ENCODE measurements at places on chromosomes 3 and 15. TPM values are rescaled to one million over a fixed set of nuclear protein-coding genes. Genes with fewer than 3 reads are reported as not detected.

DNA sequence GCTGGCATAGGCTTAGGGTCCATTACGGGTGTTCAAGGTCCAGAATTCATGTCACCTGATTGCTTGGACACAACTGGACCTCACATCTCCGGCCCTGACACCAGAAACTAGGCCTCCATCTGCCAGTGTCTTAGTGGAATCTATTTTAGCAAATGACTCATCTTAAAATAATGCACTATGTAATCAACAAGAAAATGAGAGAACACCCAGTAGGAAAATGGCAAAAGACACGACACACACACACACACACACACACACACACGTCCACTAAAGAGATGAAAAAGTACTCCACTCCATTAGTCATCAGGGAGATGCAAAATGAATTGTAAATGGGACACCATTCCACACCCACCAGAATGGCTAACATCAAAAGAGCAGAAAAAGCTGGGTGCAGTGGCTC is 11.2 kb downstream of the APBA2 start:
- no peak for DNase-seq
- no peaks in the 10 kb centered on the region for H3K36me3 ChIP-seq
- H3K27ac ChIP-seq = no peak overlapping the region
- no peaks in the 10 kb centered on the region for H3K4me1 ChIP-seq
- no peak overlapping the region for H3K4me3 ChIP-seq

DNA sequence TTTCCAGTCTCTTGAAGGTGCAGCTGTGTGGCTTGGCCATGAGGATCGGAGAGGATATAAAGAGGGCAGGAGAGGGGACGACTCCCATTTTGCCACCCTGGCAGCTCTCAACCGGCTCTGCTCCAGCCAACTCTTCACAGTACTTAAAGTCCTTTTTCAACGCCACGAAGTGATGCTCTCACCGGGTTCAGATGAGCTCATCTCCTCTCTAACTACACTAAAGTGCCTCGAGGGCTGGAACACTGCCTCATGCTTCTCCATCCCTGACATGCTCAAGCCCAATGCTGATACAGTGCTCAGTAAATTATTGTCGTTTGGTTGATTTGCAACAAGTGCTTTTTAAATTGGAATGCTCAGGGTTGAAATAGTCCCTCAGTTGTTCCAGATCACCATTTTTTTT is 97.8 kb downstream of the GTPBP8 start:
- H3K27me3 ChIP-seq = no peaks in the 10 kb centered on the region
- no peak overlapping the region for H3K27ac ChIP-seq
- DNase-seq = no peak
- H3K36me3 ChIP-seq = no peaks in the 10 kb centered on the region
- no peaks in the 10 kb centered on the region for H3K4me1 ChIP-seq
- H3K4me3 ChIP-seq = no peak overlapping the region

DNA sequence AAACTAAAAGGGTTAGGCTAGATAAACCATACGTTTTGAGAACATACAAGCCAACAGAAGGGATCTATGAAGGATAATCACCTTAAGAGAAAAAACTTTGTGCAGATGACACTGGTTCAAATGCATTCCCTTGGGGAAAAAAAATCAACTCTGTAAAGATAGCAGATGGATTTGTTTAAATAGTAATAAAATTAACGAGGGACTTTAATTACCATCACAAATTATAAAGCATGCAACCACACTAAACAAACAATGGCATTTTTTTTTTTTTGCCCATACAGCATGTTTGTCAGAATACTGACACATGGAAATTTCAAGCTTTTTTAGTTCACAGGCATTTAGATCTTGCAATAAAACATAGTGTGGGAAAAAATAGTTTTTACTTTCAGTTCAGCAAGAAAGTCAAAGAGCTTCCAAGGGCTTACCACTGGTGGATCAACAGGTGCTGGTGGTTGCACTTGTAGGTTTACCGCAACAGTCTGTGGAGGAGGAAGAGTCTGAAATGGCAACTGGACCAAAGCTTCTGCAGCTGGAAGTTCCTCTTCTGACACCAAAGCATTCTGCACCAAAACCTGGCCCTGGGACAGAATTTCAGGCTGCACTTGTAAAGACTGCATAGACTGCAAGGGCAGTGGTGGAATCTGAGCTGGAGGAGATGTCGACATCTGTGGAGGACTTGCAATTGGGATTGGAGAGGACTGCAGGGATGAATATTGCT is 53.1 kb downstream of the PHC3 start:
- H3K36me3 ChIP-seq = peaks cover 7% of the 10 kb centered on the region
- H3K4me3 ChIP-seq = no peak overlapping the region
- H3K4me1 ChIP-seq = peaks cover 6% of the 10 kb centered on the region

GRCh38 chr3:172009803-172010202 is 29.6 kb upstream of the FNDC3B start:
- H3K27me3 ChIP-seq = no peaks in the 10 kb centered on the region
- H3K36me3 ChIP-seq = no peaks in the 10 kb centered on the region
- no peak for DNase-seq
- H3K4me3 ChIP-seq = no peak overlapping the region
- H3K4me1 ChIP-seq = no peaks in the 10 kb centered on the region
- no peak overlapping the region for H3K27ac ChIP-seq

DNA sequence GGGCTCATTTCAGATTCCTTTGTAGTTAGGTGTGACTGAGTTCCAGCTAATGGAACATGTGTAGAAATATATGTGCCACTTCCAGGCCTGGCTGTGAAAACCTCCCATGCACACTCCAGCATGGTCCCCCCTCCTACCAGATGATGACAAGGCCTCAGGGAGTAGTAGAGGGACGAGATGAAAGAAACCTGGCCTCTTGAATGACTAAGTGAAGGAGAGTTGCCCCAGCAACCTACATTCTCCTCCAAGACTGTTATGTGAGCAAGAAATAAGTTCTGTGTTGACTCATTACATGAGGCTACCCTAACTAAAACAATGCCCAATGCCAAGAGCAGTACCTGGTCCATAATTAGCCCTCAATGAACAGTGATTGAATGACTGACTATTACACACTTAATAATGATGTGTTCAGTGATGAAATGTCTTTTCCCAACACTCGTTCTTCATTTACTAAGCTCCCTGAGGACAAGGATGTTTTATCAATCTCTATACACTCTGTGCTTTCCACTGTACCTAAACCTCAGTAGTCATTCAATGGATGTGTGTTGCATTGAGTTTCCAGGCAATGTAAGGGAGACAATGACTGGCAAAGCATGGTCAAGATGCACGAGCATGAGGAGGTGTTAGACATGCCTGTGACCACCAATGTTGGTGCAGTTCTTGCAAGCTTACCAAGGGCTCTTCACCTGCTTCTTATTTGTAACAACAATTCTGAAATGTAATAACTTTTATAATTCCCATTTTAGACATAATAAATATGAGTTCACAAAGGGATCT is 62.0 kb upstream of the BCL6 start:
- peaks cover 12% of the 10 kb centered on the region for H3K4me1 ChIP-seq
- no peaks in the 10 kb centered on the region for H3K27me3 ChIP-seq
- H3K4me3 ChIP-seq = no peak overlapping the region
- H3K27ac ChIP-seq = peak overlapping the region; percentile 73

DNA sequence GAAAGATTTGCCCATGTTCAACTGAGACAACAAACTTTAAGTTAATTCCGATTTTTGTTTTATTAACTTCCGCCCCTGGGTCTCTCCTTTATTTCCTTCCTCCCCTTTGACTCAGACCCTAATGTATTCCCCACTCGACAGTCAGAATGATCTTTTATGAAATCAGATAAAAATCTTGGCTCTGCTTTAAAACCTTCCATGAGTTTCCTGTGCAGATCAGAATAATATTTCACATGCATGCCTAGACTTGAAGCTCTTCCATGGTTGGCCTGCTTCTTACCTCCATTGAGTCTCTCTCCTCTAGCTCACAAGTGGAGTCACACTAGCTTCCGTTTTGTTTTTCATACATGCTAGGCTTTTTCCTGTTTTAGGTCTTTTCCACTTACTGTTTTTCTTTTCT is 116.8 kb upstream of the SPATA16 start:
- no peak overlapping the region for H3K27ac ChIP-seq
- H3K4me1 ChIP-seq = no peaks in the 10 kb centered on the region
- DNase-seq = no peak
- no peaks in the 10 kb centered on the region for H3K27me3 ChIP-seq

GRCh38 chr15:33375236-33375635 is 64.5 kb downstream of the RYR3 start:
- no peak overlapping the region for H3K27ac ChIP-seq
- DNase-seq = no peak

DNA sequence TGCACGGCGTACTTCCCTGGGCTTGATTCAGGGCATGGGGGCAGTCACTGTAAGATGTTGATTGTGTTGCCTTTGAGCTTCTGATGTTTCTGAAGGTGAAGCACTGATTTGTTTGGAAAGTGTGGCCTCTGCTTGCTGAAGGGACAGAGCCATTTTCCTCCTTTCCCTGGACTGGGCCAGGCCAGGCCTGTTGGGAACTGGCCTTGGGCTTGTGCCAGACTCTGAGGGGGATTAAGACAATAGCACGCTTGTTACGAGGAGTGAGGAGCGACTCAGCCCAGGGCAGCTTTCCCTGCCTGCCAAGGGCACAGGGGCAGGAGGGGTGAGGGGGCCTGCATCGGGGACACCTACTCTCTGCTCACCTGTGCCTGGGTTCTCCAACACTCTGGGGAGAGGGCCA is 42.9 kb downstream of the LINGO1 start:
- H3K27ac ChIP-seq = no peak overlapping the region
- DNase-seq = no peak
- no peaks in the 10 kb centered on the region for H3K27me3 ChIP-seq
- no peaks in the 10 kb centered on the region for H3K36me3 ChIP-seq

DNA sequence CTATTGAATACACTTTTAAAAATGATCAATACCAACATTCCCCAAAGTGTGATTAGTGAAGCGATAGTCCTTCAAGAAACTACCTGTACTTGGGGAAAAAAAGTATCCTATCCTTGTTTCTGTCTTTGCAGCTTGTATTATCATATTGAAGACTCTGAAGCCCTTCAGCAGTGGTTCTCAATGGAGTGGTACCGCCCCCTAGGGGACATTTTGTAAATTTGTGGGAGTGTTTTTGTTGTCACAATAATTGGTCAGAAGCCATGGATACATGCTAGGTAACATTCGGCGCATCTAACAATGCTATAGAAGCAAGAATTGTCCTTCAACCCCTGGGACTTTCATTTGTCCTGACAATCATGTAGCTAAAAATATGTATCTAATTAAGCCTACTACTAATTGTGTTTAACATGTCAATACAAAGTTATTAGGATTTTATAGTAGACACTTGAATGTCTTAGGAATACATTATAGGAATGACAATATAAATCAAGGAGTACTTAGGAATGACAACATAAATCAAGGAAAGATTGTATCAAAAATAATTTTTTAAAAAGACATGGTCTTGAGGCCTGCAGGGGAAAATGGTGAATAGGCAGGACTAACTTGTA is 53.7 kb downstream of the NMD3 start:
- H3K36me3 ChIP-seq = no peaks in the 10 kb centered on the region
- H3K4me1 ChIP-seq = no peaks in the 10 kb centered on the region

GRCh38 chr3:3664935-3665334 is 134.3 kb upstream of the LRRN1 start:
- H3K4me3 ChIP-seq = no peak overlapping the region
- DNase-seq = no peak
- no peaks in the 10 kb centered on the region for H3K4me1 ChIP-seq
- H3K27ac ChIP-seq = no peak overlapping the region

GRCh38 chr3:190319660-190320059 is 2.6 kb downstream of the CLDN1 start:
- no peaks in the 10 kb centered on the region for H3K36me3 ChIP-seq
- H3K27me3 ChIP-seq = no peaks in the 10 kb centered on the region
- no peak overlapping the region for H3K4me3 ChIP-seq
- H3K27ac ChIP-seq = no peak overlapping the region

DNA sequence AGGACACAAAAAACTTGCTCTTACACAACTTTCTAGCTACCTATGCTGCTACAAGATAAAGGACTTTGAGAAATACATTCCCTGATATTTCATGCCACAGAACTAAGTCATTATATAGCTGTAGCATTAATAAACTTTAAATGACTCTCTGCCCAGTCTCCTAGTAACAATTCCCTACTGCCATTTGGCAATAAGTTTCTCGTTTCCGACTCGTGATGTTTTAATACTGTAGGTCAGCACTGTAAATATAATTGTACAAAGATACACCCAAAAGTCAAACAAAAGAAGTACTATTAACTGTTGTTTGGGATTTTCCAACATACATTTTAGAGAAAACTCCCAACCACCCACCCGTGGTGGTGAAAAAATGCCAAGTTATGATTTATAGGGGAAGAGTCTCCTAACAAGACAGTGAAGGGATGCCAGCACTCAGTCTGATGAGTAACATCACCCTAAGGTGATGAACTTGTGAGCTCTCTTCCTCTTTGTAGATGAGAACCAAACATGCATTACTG is 132.2 kb downstream of the DUT start:
- no peak overlapping the region for H3K27ac ChIP-seq
- H3K27me3 ChIP-seq = no peaks in the 10 kb centered on the region
- H3K4me1 ChIP-seq = no peaks in the 10 kb centered on the region
- no peak overlapping the region for H3K4me3 ChIP-seq
- DNase-seq = peak; percentile 33
- no peaks in the 10 kb centered on the region for H3K36me3 ChIP-seq

GRCh38 chr3:4906107-4906621 is 73.1 kb upstream of the BHLHE40 start:
- H3K36me3 ChIP-seq = no peaks in the 10 kb centered on the region
- no peak overlapping the region for H3K4me3 ChIP-seq
- no peak for DNase-seq
- H3K27ac ChIP-seq = peak overlapping the region; percentile 45
- H3K27me3 ChIP-seq = no peaks in the 10 kb centered on the region
- H3K4me1 ChIP-seq = no peaks in the 10 kb centered on the region

- no peak overlapping the region for H3K4me3 ChIP-seq
- no peaks in the 10 kb centered on the region for H3K27me3 ChIP-seq
- no peak for DNase-seq
- no peaks in the 10 kb centered on the region for H3K36me3 ChIP-seq
- peak overlapping the region; percentile 81 for H3K27ac ChIP-seq
These were observed 1.8 kb upstream of the LAMB2 start for GRCh38 chr3:49134471-49135265.

- H3K36me3 ChIP-seq = no peaks in the 10 kb centered on the region
- no peaks in the 10 kb centered on the region for H3K27me3 ChIP-seq
- no peak overlapping the region for H3K27ac ChIP-seq
- H3K4me3 ChIP-seq = no peak overlapping the region
These were observed 11.4 kb downstream of the MYO5C start for GRCh38 chr15:52284164-52284563.

- DNase-seq = no peak
- H3K4me1 ChIP-seq = peaks cover 4% of the 10 kb centered on the region
- H3K36me3 ChIP-seq = no peaks in the 10 kb centered on the region
- H3K4me3 ChIP-seq = no peak overlapping the region
- H3K27me3 ChIP-seq = no peaks in the 10 kb centered on the region
These were observed 3.2 kb downstream of the SHF start for GRCh38 chr15:45184562-45185041.

- no peaks in the 10 kb centered on the region for H3K36me3 ChIP-seq
- no peak for DNase-seq
- H3K27me3 ChIP-seq = no peaks in the 10 kb centered on the region
- H3K4me1 ChIP-seq = no peaks in the 10 kb centered on the region
- no peak overlapping the region for H3K4me3 ChIP-seq
These were observed 236.9 kb upstream of the TRIM42 start for GRCh38 chr3:140441006-140441405.

- no peak overlapping the region for H3K27ac ChIP-seq
- H3K4me3 ChIP-seq = no peak overlapping the region
- no peak for DNase-seq
- H3K36me3 ChIP-seq = no peaks in the 10 kb centered on the region
- H3K27me3 ChIP-seq = no peaks in the 10 kb centered on the region
These were observed 106.6 kb downstream of the SSR3 start for GRCh38 chr3:156448300-156448699.

Gene TGM5
- total RNA-seq = 1.6 TPM

Gene SLC22A13
- total RNA-seq = 1.6 TPM

Gene SLC15A2
- total RNA-seq = 44.1 TPM

Gene ZMYND10
- 1.6 TPM for total RNA-seq

Gene DTX3L
- 46.3 TPM for total RNA-seq

Gene EXD1
- total RNA-seq = not detected

Gene BCHE
- total RNA-seq = 1.8 TPM

Gene PLD1
- 12.8 TPM for total RNA-seq

Gene PLA2G4E
- 0.17 TPM for total RNA-seq
